Stimulated activated effector memory CD8-positive, alpha-beta T cell treated with anti-CD3 and anti-CD28 coated beads, Interleukin-12 subunit alpha, Interleukin-12 subunit beta, amount 100 ng/mL, for 72 hours (primary cell): ENCODE measurements at places on chromosomes 3 and 15.

DNA sequence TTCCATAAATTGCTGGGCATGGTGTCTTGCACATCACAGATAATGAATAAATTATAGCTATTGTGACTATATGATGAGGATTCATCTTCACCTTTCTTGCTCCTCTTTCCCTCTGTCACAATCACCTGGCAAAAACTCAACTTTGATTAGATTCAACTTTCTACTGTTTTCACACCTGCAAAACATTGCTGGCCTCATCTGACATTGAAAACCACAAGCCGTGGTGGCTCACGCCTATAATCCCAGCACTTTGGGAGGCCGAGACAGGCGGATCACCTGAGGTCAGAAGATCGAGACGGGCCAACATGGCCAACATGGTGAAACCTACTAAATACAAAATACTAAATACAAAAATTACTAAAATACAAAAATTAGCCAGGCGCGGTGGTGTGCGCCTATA lies 12.7 kb upstream of the PEX5L start:
- DNase-seq, result no peak

GRCh38 chr3:132255041-132255745 lies 62.0 kb upstream of the ACP3 start:
- DNase-seq, result no peak

DNA sequence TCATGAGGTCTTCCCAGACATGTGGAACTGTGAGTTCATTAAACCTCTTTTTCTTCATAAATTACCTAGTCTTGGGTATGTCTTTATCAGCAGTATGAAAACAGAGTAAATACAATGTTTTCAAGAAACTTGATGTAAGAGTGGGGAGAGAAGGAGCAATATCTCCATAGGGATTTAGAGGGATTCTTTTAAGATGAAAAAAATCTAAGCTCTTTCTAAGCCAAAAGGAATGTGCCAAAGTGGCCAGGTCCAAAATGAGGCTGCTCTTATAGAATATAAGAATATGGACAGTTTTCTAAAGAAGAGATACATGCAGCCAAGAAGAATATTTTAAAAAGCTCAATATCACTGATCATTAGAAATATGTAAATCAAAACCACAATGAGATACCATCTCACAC lies 23.9 kb upstream of the RYK start:
- no peak for DNase-seq

DNA sequence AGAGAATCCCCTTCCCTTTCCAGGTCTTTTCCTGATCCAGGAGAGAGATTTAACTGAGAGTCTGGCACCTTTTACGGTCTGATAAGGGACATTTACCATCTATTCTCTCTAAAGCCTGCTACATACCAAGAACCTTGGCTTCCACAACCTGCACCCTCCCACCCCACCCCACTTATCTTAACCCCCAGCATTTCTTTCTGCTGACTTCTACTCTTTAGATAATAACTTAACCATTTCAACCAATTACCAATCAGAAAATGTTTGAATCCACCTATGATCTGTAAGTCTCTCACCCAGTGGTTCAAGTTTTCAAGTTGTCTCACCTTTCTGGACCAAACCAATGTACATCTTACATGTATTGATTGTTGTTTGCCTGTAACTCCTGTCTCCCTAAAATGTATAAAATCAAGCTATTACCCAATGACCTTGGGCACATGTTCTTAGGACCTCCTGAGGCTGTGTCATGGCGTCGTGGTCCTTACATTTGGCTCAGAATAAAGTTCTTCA lies 74.0 kb downstream of the MCF2L2 start:
- DNase-seq, result no peak

DNA sequence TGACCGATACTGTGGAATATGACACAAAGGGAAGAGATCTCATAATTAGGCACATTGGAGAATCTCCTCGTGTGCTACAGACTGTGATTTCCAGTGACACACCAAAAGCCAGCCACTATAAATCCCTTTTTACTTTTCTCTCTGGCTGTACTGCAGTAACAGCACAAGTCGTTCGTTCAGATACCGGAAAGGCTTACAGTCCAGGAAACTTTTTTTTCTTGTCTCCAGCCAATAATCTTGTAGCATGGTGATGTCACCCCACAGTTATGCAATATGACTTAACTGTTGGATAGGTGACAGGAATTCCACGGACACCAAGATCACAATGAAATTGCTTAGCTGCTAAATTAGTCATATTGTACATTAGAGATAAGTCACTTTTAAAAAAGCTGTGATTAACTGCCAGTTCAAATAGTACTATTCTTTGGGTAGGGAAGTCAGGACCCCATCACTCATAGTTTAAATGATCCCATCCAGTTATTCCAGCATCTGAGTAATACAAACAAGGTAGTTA lies 36.3 kb upstream of the TSC22D2 start:
- no peak for DNase-seq

- DNase-seq, result no peak
Observed at GRCh38 chr3:72629191-72629631, 219.0 kb downstream of the SHQ1 start.

- no peak for DNase-seq
Observed at GRCh38 chr3:156356537-156357363, 198.2 kb downstream of the SSR3 start.

- DNase-seq, result no peak
Observed at GRCh38 chr3:17639257-17639656, 103.2 kb downstream of the TBC1D5 start.

DNA sequence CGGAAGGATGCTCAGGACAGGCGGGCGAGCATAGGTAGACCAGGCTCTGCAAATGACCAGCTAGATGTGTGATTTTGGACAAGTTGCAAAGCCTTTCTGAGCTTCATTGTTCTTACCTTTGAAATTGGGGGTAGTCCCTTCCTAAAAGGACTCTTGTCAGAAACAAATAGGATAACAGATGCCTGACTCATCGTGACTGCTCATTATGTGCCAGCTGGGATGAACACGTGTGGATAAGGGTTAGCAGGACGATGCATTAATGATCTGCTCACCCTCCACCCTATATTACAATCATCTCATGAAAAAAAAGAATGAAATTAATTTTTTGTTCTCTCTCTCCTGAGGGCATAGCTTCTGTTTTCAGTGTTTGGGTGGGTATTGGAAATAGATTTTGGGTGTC lies 223.4 kb downstream of the NR2F2 start:
- no peak for DNase-seq

GRCh38 chr3:29274667-29275066 lies 6.2 kb upstream of the RBMS3 start:
- no peak for DNase-seq

GRCh38 chr15:38699633-38700230 lies 135.1 kb upstream of the RASGRP1 start:
- DNase-seq, result peak; percentile 81

DNA sequence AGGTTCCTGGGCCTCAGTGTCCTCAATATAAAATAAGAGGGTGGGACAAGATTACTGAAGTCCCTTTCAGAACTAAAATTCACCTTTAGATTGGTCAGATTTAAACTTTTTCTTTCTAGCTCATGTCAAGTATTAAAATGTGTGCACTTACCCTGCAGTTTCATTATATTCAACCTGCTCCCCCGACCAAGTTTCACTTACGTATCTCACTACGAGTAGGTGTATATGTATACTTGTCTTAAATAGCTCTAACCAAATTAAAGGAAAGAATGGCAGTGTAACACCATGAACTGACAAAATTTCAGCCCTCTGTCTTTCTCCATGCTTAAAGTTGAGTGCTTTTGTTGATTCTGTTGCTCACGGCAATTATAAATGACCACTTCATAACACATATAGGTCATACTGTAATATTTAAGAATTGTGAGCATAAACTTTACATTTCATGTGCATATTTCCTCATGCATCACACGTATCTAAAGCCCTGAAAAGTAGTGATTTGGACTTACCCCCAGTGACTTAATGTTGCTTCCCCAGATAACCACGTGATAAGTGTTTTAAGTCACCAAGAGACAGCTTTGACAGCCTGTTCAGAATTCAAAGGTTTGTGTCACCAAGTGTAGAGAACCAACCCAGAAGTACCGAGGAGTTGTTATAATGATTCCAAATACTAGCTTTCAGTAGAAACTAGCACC lies 70.0 kb downstream of the PGPEP1L start:
- no peak for DNase-seq

- DNase-seq, result no peak
Observed at GRCh38 chr3:148901987-148902791, 37.1 kb downstream of the CPA3 start.

DNA sequence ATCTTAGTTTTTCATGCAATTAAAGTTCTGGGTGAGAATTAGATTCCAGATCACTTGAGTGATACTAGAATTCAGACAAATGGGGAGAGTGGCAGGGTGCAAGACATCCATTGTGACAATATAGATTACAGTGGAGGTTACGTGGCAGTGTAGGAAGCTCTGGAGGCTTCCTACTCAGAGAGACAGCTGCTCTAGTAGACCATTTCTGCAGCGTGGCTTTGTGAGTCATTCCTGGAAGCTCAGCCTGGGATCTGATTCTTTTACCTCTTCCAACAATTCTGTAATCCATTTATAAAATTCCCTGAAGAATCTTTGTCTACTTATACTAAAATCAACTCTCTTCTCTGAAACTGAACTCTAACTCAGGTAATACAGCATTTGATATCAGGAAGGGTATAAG lies 90.4 kb upstream of the ASB14 start:
- no peak for DNase-seq

- no peak for DNase-seq
Observed at GRCh38 chr3:30632065-30632464, 25.7 kb downstream of the TGFBR2 start.

GRCh38 chr15:83462953-83463433 lies 15.9 kb downstream of the SH3GL3 start:
- no peak for DNase-seq

DNA sequence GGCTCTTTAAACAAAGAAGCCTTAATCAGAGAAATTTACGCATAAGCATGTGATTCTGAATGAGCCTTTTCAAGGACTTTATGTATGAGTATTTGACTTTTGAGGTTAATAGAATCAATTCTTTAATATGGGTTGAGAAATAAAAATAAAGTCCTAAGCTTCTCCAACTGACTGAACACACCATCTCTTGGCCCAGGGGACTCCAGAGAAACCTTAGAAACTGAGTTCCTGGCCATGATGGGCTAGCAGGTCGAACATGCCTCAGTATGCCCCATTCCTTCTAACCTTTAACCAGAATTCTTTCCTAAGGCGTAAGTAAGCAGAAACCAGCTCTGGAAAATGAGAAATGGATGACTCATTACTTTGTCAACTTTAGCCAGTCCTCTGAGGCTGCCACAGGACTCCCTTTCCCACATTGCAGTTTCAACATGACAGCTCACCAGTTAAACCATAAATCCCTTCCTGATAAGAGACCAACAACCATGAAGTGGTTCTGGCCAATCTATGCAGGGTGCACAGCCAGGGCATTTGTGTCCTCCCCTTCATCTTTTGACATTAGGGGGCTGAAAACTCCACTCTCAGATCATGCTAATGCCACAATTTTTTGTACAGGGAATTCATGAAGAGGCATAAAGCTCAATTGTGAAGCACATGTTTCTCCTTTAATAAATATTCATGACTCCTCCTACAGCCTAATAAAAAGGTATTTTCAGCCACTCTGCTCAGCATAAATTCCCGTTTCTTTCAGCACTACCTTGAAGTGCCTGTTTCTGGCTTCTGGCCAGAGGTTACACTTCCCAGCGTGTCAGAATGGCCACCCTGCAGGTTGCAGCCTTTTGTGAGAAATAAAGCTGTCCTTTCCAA lies 33.3 kb downstream of the TM4SF18 start:
- DNase-seq, result no peak

DNA sequence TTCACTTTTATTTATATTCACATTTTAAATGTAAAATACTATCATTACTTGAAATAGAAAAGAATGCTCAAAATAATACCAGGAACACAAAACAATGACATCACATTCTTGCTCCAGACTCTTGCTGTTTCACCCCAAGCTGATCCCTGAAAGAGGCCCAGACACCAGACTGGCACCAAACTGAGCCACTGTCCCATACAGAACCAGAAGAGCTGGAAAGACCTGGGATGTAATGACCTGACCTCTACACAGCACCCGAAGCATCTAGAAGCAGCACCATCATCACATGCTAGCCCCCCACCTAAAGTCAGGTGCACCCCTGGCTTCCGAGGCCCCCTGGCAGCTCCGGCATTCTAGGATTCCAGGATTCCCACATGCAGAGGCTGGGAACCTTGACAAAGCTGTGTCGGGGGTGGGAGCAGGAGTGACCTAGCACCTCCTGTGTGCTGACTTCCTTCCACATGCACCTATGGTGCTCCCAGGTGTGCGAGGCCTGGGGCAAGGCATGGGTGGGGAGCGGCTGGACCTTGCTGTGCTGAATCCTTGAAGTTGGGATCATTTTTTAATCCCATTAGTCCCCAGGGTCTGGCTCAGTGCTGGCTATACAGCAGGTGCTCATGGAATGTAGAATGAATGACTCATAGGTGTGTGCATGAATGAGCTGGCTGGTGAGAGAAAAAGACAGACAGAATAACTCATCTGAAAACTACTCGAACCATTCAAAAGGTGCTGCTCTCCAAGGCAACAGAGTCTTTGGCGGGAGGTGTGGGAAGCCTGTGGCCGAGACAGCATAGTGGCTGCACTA lies 144.7 kb upstream of the IQSEC1 start:
- DNase-seq, result no peak

DNA sequence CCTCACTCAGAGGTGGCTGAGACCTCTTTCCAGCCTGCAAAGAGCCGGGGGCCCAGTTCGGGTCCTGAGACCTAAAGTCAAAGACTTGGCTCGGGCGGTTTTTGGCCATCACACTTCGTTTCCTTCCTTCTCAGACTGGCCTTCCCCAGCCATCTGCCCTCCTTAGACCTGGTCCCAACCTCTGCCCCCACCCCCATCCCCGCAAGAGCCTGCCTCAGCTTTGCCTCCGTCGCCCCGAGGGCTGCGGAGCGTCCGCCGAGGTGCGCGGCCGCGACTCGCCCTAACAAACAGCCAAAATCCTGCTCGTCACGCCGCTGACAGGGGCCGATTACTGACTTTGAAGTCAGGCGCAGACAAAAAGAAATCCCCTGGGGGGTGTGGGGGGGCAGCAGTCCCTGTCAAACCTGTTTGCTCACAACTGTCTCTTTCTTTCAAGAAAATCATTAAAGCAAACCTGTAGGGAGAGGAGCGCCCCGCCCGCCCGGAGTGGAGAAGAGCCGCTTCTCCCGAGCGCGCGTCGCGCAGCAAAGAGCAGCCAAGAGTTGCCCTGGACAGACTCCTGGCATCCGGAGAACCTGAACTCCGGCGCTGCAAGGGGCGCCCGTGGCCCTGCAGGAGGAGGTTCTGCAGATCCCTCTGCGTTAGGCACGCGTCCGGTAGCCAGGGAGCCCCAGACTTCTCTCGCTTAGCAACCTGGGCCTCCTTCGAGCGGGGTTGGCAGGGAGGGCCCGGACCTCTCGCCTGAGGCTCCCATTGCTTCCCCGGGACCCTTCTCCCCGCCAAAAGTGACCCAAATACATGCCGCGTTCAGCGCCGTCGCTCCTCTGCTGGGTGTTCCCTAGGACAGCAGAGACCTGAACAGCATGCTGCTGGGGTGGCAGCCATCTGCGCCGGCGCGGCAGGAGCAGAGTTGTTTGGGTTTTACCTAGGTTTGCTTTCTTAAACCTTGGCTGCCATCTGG lies 4.5 kb downstream of the SOX14 start:
- no peak for DNase-seq

GRCh38 chr3:61181874-61182273 lies 69.4 kb downstream of the FHIT start:
- DNase-seq, result no peak
